ENCODE measurements at places on chromosomes 3 and 15. TPM values are rescaled to one million over a fixed set of nuclear protein-coding genes. Genes with fewer than 3 reads are reported as not detected.

UBA7 gene
- 341 TPM for total RNA-seq

SEC22A gene
- 18.6 TPM for total RNA-seq

MAGEL2 gene
- 0.27 TPM for total RNA-seq

CAND2 gene
- 3.0 TPM for total RNA-seq

DLEC1 gene
- 0.54 TPM for total RNA-seq

MESP2 gene
- under 0.01 TPM for total RNA-seq

PGBD4 gene
- 2.2 TPM for total RNA-seq

MESD gene
- 20.7 TPM for total RNA-seq

CAPN7 gene
- 25.6 TPM for total RNA-seq

GOLGA6L4 gene
- total RNA-seq = 1.9 TPM

IQCH gene
- total RNA-seq = 2.7 TPM

TMCO5A gene
- total RNA-seq = not detected

SLC38A3 gene
- total RNA-seq = under 0.01 TPM

TF gene
- under 0.01 TPM for total RNA-seq

CLDN18 gene
- not detected for total RNA-seq

MEIS2 gene
- 0.54 TPM for total RNA-seq

SH2D7 gene
- not detected for total RNA-seq

CCDC191 gene
- 2.2 TPM for total RNA-seq

HTR3E gene
- not detected for total RNA-seq

SKOR1 gene
- 1.1 TPM for total RNA-seq

CPA3 gene
- 80.5 TPM for total RNA-seq

CHRNA5 gene
- 1.6 TPM for total RNA-seq

CRABP1 gene
- 1.3 TPM for total RNA-seq

DMXL2 gene
- total RNA-seq = 22.1 TPM

MAP2K5 gene
- total RNA-seq = 8.6 TPM

C3orf22 gene
- total RNA-seq = not detected

GOLGA6D gene
- total RNA-seq = under 0.01 TPM

INSYN1 gene
- not detected for total RNA-seq

MCTP2 gene
- total RNA-seq = 94.8 TPM

FBXW12 gene
- under 0.01 TPM for total RNA-seq

SQOR gene
- total RNA-seq = 52.5 TPM

BFSP2 gene
- 0.27 TPM for total RNA-seq

DUSP7 gene
- total RNA-seq = 25.3 TPM

FOXB1 gene
- not detected for total RNA-seq

OR5K2 gene
- not detected for total RNA-seq

CELSR3 gene
- total RNA-seq = 3.2 TPM
